Ascending aorta (tissue), 2 donors: ENCODE measurements at places on chromosomes 1 and 21. TPM values are rescaled to one million over a fixed set of nuclear protein-coding genes. Genes with fewer than 3 reads are reported as not detected.
A peak's percentile ranks its signal among the peaks of the same experiment; 100 is the strongest.

Gene TMCC2
- total RNA-seq = 5.2 TPM

GRCh38 chr1:167786502-167786901 lies 64.7 kb downstream of the MPZL1 start:
- DNase-seq = no peak

Gene SH2D5
- not detected for total RNA-seq

- no peak for DNase-seq
Measured at GRCh38 chr21:36873513-36873912, 93.0 kb downstream of the HLCS start.

- no peak for DNase-seq
Measured at GRCh38 chr1:221708987-221709386, 32.9 kb downstream of the DUSP10 start.

- peak; percentile 76 for DNase-seq
Measured at GRCh38 chr1:109509176-109510134, at the start of gene AMIGO1. AMIGO1 (minus strand) TSS chr1:109509727; CDS start chr1:109508912, 815 bp downstream.

Gene OR2L5
- not detected for total RNA-seq

- DNase-seq = peak; percentile 84
Measured at GRCh38 chr1:109371341-109371739, 26.4 kb downstream of the SORT1 start.

Gene KCNN3
- 24.6 TPM for total RNA-seq

Gene PLEKHA6
- 4.9 TPM for total RNA-seq

DNA sequence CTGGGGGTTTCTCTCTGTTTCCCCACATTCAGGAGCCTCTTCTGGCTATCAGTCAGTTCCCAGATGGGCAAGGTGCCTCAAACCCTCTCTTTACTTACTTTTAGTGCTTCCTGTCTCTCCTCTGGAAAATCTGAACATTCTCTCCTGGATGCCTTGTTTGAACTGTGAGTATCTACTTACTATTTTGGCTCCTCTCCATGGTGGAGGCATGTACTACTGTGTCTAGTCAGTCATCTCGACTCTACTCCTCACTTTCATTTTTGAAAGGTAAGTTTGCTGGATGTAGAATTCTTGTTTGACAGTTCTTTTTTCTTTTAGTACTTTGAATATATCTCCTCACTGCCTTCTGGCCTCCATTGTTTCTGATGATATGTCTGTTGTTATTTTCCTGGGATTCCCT lies 70.9 kb upstream of the FAM78B start:
- DNase-seq = no peak

Gene ALG14
- not detected for total RNA-seq

GRCh38 chr1:12434174-12434573 lies 183.8 kb downstream of the DHRS3 start:
- DNase-seq = peak; percentile 83

DNA sequence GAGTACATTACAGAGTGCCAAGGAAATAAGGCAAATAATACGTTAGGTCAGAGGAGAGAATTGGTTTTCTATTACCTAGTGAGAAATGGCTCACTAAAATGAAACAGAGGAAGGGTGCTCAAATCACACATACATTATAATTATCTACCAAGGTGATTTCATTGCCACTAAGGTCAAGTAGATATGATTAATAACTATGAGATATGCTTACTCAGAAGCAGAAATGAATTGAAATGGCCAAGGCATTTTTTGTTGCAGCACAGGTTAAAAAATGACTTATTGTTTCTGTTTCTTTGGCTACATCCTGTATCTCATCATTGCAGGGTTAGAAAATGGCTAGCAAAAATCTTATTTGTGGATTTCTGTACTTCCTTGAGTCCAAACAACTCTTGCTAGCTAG lies 154.5 kb upstream of the GORAB start:
- no peak for DNase-seq

Gene WARS2
- total RNA-seq = 11.9 TPM

Gene TRIM46
- not detected for total RNA-seq

Gene CCSAP
- 2.9 TPM for total RNA-seq

GRCh38 chr1:40401473-40402201 lies 28.1 kb downstream of the SMAP2 start:
- DNase-seq = no peak

- no peak for DNase-seq
Measured at GRCh38 chr1:174931214-174931613, 68.5 kb upstream of the CACYBP start.

GRCh38 chr21:35350965-35351364 lies 301.9 kb upstream of the RUNX1 start:
- DNase-seq = no peak

Gene PROX1
- total RNA-seq = 0.32 TPM

- DNase-seq = no peak
Measured at GRCh38 chr1:178543290-178543607, 30.3 kb downstream of the TEX35 start.

- DNase-seq = no peak
Measured at GRCh38 chr1:53895421-53895820, 1.4 kb downstream of the DIO1 start.

GRCh38 chr1:216626394-216627067 lies 96.7 kb downstream of the ESRRG start:
- no peak for DNase-seq

Gene VASH2
- 0.11 TPM for total RNA-seq

- no peak for DNase-seq
Measured at GRCh38 chr1:27878039-27878438, 5.7 kb downstream of the THEMIS2 start.

DNA sequence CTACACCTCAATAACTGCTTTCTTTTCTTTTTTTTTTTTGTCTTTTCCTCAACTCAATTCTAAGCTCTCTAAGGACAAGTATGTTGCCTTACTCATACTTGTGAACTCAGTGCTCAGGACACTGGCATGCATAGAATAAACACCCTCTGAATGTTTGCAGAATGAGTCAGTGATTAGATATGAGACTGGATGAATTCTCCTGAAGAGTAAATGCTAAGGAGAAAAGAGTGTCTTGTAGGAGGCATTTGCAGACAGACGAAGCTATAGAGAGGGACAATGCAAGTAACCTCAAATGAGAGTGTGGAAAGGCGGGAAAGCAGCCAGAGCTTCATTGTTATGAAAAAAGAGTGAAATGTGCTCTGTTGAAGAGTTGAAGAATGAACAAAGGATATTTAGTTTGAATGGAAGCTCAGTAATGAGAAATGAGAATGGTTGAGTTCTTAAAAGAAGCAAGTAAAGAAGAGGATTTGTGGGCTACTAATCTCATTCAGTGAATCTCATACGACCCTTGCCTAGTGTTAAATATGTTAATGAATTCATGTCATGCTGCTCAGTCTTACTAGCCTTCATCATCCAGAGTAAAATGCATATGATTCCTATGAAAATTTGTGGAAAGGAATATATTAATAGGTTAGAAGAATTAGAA lies 166.1 kb upstream of the DPYD start:
- DNase-seq = no peak

Gene PDXK
- total RNA-seq = 102 TPM

- DNase-seq = no peak
Measured at GRCh38 chr1:89540406-89540970, 15.9 kb downstream of the LRRC8B start.
